HS-27A (cell line): ENCODE measurements at places on chromosomes 1 and 21.

GRCh38 chr1:183278739-183279591, 92.9 kb downstream of the LAMC2 start:
- DNase-seq, result peak; percentile 72

DNA sequence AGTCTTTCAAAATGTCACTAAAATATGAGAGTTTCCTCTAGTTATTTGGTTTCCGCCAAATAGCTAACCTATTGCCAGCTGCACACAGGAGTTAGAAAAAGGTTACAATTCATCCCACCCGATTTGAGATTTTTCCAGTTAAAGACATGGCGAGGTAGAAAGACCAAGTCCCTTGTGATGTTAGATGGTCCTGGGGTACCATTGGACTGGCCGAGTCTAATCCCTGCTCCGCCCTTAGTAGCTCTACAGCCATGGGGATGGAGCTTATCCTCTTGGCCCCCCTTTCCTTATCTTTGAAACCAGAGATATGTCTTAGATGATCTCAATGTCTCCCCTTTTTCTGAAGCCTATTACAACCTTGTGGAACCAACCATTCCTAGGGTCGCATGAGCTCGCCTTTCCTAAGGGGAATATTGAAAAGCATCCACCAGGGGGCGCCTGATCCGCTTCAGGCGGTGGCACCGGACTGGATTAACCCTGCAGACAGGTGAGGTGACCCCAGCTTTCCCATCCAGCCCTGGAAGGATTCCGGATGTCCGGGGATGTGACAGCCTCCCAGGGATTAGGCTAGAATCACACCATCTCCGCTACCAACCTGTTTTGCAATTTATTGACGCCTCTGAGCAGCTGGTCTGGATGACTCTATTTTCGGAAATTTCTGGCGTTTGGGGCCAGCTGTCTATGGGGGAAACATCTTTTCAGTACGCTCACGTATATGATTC, 68.3 kb upstream of the SIM2 start:
- DNase-seq, result peak; percentile 19

DNA sequence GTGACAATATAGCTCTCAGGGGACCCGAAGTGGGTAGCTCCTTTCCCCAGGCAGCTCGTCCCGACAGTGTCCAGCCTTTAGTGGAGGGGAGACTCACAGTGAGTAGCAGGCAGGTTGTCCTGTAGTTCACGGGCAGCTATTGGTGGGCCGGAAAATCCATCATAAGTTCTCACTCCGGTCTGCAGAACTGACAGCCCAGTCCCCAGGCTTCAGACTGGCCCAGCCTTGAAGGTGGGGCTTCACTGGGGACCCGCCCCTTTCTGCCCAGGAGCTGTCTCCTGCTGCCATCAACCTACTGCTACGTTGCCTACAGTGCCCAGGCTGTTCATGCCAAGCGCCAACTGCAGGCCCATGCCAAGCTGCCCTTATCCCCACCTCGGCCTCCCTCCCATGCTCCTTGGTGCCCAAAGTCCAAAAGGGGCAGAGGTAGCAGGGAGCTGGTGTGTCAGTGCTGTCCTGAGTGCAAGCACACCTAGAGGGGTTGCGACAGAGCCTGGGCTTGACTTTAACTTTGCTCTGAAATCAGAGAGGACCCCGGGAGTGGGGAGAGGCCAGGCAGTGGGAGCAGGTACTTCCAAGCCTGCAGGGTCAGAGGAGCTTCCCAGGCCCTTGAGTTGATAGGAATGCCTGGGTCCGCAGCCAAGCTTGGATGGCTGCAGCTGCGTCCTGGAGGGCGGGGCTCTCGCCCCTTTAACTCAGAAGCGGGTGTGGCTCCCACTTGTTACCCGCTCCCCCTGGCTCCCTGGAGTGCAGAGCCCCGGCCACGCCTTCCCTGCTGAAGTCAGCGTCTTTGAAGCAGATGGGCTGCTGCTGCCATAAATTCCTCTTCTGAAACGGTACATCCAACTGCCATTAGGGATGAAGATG, 1144.3 kb upstream of the NCAM2 start:
- DNase-seq, result no peak

DNA sequence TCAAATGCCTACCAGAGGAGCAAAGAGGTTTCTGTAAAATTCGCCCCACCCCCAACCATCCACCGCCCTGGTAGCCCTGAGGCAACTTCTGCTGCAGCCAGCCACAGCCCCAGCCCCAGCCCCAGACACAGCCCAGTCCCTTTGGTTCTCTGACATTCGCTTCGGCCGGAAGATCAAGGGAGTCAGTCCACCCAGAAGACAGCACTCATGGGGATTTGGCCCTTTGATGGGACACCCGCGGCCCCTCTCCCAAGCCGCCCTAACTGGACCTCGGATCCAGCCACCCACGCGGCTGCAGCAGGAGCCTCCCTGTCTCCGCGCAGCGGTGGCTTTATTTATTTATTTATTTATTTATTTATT, 3881.0 kb downstream of the SRGAP2C start:
- no peak for DNase-seq

- no peak for DNase-seq
These were observed 52.0 kb downstream of the HLCS start for GRCh38 chr21:36914244-36915013.

DNA sequence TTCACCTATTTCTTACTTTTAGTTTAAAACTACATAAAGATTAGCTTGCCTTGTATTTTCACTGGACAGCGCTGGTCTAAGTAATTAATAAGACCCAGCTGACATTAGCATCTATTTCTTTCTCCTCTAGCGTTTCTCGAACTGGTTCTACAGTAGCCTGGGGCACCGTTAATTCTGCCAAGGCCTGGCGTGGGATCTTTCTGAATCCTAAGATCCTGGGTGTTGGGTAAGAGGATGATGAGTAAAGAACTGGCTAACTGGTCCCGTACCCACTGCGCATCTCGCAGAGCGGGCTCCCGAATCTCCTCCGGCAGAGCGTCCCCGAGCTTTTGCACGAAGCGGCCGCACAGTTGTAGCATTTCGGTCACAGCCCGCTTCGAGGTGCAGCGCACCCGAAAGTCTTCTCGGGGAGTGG, 309 bp downstream of the NSL1 start:
- DNase-seq, result peak; percentile 35

DNA sequence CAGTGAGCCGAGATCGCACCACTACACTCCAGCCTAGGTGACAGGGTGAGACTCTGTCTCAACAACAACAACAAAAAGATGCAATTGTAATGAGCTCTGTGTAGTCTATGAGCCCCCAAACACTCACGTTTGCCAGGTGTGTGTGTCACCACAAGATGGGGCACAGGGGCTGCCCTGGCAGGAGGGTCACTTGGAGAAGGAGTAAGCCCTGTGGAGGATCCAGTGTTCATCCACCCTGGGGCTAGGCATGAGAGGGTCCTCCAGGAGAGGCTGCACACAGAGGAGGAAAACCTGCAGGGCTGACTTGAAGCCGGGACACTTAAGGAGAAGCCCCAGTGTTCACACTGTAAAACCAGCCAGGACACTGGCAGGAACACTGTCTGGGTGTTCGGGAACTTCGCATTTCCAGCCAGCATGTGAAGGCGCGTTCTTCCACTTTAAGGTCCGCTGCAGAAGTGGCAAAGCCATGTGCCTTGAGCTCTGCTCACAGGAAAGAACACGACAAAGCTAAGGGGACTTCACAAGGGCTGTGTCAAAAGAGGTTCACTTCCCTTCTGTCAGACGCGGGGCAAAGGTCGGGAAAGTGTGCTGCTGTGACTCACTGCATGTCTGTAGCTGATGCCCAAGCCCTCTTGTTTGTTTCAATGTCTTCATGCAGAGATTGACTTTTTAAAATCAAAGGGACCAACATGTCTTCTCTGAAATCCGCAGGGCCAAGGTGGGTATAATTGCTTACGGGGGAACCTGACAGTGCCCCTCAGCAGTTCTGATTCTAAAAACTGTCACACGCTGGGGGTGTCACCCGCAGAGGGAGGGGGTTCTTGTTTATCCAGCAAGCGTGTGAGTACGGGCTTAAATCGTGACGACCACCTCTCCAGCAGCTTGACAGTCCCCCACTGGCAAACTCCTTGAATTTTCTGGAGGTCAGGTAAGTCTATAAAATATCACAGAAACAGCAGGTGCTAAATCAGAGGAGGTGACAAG, 102.8 kb downstream of the RIPK4 start:
- DNase-seq, result no peak

- no peak for DNase-seq
These were observed 522 bp downstream of the SLC45A1 start for GRCh38 chr1:8318436-8318835.

DNA sequence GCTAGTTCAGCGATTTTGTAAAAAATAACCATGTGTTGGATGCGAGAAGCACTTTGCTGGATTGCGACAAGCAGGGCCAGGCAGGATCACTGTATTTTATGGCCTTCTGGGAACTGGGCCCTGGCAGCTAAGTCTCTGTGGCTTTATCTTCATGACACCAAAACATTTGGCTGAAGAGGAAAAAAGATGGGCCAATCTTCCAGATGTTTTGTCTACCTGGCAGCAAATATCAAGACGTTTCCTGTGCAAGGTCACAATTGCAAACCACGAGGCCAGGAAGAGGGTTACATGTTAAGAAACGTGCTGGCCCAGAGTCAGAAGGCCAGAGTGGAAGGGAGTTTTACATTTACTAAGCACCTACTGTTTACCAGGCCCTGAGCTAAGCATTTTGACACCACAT, 22.1 kb downstream of the GRIK3 start:
- DNase-seq, result no peak

- no peak for DNase-seq
These were observed 115.9 kb downstream of the IFI44 start for GRCh38 chr1:78765489-78765888.

GRCh38 chr1:228177721-228178710, 12.4 kb downstream of the IBA57 start:
- DNase-seq, result no peak

GRCh38 chr21:15365751-15366392, 301.1 kb upstream of the NRIP1 start:
- no peak for DNase-seq

- DNase-seq, result no peak
These were observed 25.7 kb downstream of the CRYAA start for GRCh38 chr21:43194303-43195120.

- DNase-seq, result no peak
These were observed 161.2 kb upstream of the C1orf87 start for GRCh38 chr1:60234776-60235175.

GRCh38 chr1:55339681-55340080, 124.5 kb upstream of the USP24 start:
- DNase-seq, result no peak

DNA sequence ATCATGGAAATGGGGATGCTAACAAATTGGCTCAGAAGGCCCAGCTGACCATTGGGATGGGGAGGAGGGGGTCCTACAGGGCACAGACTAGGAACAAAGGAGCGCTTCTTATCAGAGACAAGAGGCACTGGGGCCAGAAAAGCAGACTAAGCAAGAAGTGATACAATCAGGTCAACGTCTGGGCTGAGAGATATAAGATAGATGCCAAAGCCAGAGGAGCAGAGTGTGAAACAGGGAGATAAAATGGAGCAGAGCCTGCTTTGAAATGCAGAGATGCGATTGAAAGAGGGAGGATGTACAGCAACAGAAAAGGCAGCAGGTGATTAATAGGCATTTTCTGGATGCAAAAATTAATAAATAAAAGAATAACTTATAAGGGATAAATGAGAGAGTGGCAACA, 127.5 kb upstream of the SAMSN1 start:
- DNase-seq, result no peak

DNA sequence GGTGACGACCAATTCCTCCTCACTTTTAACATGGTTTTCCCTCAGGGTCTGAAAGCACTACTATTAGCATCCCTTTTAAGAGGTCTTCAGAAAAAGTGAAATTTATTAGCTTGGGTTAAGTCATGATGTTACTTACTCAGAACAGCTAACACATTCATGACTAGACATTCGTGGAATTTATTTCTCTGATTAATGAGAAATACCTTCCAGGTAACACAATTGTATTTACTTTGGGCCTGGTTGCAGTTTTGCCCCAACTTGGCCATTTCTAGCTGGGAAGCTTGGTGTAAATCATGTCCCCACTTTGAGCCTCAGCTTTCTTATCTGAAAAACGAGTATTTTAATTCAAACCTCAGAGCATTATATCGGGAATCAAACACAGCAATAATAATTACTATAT, 119.2 kb upstream of the SPATA6 start:
- DNase-seq, result no peak

DNA sequence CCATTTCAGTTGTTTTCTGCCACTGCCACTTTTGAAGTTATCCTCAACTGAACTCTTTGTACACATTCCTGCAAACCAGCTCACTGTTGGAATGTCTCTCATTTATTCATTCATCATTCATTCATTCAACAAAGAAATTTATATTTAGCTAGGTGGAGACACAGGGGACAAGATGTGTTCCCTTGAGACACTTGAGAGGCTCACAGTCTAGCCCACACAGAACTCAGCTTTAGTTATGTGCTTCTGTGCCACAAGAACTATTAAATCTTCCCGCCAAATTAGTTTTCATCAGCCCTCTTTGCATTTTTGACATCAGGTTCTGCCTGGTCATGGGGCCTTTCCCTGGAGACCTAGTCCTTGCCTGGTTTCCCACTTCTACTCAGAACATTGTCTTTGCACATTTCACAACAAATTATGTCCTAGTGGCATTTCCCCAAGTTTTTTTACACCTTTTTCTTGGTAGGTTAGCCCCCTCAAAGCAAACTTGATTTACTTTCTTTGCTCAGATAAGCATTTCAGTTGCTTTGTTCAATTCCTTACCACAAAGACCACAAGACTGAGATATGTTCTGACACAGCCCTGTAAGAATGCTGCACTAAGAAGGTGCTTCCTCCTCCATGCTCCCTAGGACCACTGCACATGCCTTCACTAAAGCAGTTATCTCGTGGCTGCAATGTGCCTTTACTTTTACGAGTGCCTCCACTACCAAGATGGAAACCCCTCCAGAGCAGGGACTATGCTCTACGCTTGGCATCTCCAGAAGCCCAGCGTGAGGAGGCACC, 31.0 kb downstream of the ILDR2 start:
- no peak for DNase-seq

GRCh38 chr1:9340864-9341263, 48.2 kb downstream of the SPSB1 start:
- no peak for DNase-seq

GRCh38 chr1:203127666-203128430, at the start of gene ADORA1:
TSS of gene ADORA1 (plus strand) at chr1:203127726. CDS start at chr1:203128842, 1,116 bp downstream.
- no peak for DNase-seq
